ENCODE measurements at places on chromosomes 13 and 19.

- no peak for DNase-seq
Observed at GRCh38 chr13:24203811-24204210, 43.3 kb downstream of the SPATA13 start.

DNA sequence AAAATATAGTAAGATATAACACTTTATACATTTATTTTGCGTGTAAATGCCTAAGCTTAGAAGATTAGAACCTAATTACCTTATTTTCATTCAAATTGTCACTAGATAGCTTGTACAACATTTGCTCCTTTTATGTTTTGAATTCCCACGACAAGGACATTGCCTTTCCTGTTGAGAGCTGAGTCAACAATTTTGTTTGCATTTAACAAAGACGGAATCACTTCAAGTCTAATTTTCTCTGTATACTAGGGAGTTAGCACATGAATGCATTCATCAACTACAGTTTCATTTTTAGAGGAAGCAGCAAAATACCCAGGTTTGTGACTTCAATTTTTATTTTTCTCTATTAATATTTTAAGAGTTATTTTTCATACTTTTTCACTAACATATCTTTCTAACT, 48.7 kb upstream of the PCCA start:
- no peak for DNase-seq

DNA sequence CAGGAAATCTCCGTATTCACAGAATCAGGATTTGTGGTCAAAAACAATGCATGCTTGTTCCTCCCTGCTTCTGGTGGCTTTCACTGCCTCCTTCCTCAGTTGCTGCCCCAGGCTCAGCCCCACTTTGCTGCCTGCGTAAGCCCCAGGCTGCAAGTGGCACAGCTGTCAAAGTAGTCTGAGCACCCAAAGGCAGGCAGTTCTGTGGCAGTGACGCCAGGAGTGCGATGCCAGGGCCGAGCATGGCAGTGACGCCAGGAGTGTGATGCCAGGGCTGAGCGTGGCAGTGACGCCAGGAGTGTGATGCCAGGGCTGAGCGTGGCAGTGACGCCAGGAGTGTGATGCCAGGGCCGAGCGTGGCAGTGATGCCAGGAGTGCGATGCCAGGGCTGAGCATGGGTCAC, 77.3 kb upstream of the GPR183 start:
- DNase-seq = no peak

GRCh38 chr13:102793611-102794355, 5.0 kb downstream of the POGLUT2 start:
- no peak for DNase-seq

DNA sequence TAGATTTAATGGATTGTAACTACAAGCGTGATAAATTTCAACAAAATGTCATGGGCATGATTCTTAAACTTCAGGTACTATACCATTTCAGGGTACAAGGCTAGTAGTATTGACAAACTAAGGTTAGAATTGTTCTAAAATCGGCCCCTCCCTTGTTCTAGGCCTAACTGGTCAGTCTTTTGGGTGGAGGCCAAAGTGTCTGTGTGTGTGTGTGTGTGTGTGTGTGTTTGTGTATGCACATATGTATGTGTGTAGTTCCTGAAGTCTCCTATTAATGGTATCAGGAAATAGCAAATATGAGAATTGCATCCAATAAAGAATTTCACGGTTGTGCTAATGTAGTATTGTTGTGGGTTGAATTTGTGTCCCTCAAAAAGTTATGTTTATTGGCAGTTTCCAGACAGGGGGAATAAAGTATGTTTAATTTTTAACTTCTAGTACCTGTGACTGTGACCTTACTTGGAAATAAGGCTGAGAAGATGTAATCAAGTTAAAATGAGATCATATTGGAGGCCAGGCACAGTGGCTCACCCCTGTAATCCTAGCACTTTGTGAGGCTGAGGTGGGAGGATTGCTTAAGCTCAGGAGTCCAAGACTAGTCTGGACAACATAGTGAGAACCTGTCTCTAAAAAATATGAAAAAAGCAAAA, 119.2 kb downstream of the KLF5 start:
- DNase-seq = no peak

GRCh38 chr13:32390048-32390447, 37.9 kb downstream of the N4BP2L1 start:
- DNase-seq = no peak

DNA sequence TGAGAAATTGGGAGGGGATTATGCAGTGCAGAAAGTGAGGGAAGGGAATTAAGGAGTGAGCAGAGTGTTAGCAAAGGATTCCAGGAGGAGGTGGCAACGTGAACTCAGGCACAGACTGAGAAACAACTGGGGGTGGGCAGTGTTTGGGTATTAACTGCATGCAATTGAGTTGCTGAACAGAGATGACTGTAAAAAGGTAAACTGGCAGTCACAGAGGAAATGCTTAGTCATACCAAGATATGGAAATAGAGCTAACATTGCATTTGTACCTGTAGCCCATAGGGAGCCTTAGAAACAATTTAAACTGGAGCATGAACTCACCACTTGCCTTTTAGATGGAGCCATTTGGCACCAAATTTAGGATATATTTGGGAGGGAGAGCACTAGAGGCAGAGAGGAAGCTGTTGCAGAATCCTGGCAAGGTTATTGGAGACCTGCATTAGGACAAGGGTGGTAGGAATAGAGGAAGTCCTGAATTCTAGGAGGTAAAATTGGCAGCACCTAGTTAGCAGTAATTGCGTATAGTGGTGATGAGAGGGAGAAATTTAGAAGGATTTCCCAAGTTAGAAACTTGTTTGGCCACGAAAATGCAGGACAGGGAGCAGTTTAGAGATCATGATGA, 100.6 kb upstream of the FRY start:
- no peak for DNase-seq

- no peak for DNase-seq
Observed at GRCh38 chr13:47216176-47216822, 319.4 kb upstream of the HTR2A start.

DNA sequence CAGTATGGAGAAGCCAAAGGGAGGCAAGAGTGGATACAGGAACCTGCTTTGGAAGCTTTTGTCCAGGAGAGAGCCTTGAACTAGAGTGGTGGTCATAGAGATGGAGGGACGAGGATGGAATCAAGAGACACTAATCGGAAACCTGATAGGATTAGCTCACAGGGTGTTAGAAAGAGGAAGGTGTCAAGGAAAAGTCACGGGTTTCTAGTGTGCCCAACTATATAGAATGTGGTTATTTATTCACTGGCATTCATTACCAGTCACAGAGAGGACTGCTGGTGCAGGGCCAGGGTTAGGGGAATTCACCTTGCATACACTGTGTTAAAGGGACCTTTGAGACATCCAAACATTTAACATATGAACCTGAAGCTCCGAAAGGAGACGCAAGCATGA, 43.4 kb upstream of the URAD start:
- DNase-seq = no peak

DNA sequence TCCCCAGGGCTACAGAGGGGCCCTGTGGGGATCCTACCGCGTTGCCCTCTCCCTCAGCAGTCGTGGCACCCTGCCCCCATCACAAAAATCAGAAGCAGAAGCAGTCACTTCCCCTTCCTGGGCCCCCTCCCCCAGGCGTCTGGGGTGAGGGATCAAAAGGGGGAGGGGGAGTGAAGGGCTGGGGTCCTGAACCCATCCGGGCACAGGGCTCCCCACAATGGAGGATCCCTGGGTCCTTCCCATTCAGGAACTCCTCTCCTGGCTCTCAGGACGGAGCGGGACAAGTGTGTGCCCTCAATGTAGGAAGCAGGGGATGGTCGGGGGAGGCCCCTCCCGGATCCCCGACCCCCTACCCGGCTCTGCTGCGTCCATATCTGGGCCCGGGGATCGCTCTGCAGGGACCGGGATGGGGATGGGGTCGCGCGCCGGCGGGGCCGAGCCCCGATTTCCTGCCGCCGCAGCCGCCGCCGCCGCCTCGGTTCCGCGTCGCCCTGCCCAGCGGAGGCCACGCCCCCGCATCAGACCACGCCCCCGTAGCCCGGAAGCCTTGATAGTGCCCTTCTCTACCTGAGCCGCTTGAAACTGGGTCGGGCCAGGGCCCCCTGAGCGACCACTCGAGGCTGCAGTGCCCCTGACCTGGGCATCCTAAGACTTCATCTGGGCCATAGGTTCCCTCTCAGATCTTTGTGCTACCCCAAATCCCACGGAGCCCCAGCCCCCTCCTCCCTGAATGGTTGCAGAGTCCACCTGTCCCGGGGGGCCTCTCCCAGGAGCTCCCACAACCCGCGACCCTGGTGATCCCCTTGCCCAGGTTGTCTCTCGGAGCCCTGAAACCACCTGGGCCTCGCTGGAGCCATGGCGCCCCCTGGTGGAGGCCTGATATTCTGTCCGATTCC, at the start of gene GMIP:
TSS of gene GMIP (minus strand) at position 500 of the 896 bp plus-strand sequence. CDS start at position 372, 128 bp downstream.
- DNase-seq = no peak

- DNase-seq = no peak
Observed at GRCh38 chr13:106151056-106151699, 384.3 kb downstream of the EFNB2 start.

DNA sequence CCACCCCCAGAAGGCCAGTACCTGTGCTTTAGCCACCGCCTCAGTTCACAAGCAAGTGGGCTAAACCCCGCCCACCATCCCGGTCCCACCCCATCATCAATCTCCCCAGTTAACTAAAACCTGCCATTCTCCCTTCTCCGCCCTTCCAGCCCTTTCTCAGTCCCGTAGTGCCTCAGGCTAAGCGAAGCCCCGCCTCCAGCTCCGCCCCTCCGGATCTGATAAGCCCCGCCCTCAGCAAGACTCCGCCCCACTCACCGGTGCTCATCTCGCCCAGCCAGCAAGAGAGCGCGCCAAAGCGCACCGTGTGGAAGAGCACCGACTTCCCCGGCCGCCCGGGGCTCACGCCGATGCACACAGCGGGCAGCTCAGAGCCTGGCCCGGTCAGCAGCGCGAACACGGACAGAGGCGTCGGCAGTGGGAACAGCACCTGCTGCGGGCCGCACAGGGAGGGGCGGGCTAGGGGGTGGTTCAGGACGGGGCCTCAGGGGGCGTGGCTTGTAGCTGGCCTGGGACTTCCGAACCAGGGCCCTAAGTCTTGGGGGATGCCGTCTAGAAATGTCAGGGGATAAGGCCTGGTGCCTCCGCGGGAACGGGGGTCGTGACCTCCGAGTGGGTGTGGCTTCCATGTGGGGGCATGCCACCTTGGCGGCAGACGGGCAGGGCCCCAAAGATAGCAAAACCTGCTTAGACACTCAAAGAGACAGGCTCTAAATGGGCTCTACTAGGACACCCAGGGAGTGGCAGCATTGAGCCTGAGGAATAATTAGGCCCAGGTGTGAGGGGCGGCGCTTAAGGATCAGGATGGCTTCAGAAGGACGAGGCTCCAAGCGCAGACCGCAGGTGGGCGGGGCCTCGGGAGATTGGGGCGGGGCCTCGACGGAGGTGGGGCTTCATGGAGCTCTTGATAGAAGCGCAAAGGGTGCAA, 21.4 kb downstream of the MAP4K1 start:
- peak; percentile 6 for DNase-seq

DNA sequence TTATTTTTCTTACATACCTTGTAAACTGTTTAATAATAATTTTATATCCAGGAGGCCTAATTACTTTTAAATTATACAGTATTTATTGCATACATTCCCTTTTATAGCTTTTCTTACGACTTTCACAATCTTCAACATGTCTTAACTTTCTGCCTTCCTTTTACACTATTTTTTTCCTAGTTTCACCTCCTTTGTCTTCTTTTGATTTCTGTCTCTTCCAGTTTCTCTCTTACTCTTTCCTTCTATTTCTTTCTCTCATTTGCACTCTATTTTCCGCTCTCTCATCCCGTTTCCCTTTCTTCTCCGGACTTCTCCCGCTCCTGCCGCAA, 11.5 kb downstream of the ZNF552 start:
- DNase-seq = no peak

Data from NCI-H187 treated with DMSO at 0.1 percent for 48 hours (cell line).